ENCODE measurements at places on chromosomes 11 and 22.

DNA sequence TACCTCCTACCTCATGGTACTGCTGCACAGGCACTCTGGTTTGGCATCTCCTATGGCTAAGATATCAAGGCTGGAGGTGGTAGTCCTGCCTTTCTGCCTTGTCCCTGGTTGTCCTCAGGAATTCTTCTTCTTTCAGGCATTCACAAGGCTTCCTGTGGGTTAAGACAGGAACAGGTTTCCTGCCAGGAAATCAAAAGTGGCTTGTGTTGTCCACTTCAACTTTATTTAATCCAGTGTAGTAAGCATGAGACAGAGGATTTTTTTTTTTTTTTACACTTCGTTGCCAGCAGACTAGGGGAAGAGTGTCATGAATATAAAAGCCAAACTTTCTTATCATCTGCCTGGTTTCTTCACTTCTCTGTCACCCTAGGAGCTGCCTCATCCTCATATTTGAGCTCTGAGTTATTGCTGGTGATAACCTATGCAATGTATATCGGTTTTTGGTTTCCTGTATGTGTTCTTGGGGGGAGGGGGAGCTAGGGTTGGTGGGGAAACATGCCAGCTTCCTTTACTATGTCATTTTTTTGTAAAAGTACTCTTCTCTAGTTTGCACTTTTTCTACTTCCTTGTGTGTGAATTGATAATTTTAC lies 50.2 kb downstream of the XKR3 start:
- no peak for DNase-seq

- DNase-seq, result no peak
Observed at GRCh38 chr11:110027627-110028371, 65.4 kb upstream of the ZC3H12C start.

- DNase-seq, result no peak
Observed at GRCh38 chr11:117546431-117547194, 219.0 kb downstream of the CEP164 start.

DNA sequence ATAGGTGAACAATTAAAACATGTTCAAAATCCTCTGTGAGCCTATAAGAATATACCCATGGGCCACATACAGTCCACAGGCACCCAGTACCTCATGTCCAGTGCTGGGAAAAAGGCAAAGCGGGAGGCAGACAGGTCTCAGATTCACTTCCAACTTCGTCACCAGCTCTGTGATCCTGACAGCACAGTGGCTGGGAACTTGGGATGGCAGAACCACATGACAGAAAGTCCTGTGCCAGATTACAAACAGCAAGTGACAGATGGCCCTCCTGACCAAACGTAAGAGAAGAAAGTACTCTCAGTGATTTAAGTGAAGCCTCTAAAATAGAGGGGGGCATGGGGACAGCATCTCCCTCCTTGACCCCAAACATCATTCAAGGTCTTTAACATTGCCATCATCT lies 5.8 kb downstream of the SLC1A2 start:
- no peak for DNase-seq

DNA sequence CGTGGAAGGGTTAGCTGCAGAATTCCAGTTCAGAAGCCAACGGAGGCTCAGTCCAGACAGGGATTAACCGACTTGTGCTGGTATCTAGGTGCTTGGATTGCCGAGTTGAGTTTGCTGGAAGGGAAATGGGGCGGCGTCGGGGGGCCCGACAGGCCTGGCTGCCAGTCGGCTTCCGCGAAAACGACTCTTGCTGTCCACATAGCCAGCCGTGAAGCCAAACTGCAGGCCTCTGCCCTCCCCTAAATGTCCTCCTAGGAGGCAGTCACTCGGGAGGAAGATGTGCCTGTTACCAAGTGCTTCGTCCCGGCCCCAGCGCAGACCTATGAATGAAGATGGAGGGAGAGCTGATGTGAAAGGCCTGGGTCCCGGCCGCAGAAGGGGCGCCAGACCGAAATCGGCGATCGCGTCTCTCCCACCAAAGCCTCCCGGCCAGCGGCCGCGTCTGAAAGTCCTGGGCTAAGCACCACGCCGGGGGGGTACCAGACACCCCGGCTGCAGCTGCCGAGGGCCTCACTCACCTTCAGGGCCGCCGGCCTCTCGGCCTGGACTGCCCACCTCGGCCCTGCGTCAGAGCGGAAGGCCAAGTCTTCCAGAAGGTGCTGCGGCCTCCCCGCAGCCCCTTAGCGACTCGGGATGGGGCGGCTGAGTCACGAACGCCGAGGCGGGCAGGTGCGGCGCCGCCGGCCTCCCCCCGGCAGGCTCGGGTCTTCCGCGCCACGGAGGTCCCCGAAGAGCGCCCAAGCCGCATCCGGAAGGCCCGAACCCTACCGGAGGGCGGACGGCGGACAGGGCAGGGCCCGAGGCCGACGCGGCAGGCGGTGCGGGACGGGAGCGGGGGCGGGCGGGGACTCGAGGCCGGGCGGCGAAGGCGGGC lies 7.5 kb downstream of the DPAGT1 start:
- no peak for DNase-seq

GRCh38 chr11:114076921-114077331 lies 17.4 kb downstream of the ZBTB16 start:
- no peak for DNase-seq

DNA sequence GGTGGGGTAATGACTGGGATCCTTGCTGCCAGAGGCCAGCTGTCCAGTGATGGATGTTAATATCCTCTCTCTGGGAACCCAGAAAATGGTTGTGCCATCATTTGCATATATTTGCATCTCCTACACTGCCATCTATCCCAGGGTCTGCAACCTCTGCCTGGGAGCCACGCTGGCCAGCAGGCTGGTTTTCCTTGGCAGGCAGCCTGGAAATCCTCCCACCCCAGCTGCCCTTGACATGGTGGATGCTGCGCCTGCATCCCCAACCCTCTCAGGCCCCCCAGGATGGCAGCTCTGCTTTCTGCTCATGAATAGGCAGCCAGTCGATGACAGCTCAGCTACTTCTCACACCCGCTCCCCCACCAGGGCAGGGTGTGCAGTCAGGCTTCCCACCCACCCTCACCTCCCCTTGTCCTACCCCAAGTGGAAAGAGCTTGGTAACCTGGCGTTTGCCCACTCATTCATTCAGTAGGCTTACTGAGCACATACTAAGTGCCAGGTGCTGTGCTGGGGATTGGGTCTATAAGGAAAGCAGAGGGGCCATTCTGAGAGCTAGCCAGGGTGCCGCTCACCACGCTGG lies 202.5 kb downstream of the TRIM29 start:
- no peak for DNase-seq

DNA sequence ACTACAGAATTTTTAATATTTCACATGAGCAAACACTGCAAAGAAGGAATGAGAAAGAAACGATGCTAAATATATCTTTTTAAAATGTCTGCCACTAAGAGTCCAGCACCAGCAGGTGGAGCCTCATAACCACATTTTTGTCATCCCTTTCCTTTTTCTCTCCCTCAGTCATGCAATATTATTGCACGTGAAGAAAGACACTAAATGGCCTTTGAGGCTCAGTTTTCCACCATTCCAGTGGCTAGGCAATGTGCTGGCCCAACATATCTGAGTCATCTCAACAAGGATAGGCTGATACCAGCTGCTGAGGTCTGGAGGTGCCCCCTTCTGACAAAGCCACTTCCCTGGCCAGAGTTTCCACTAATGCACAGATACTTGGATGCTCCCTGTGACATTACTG lies 1.8 kb downstream of the ALKBH8 start:
- DNase-seq, result no peak

- DNase-seq, result no peak
Observed at GRCh38 chr11:119673052-119673758, 55.8 kb downstream of the NECTIN1 start.

GRCh38 chr11:30015725-30016412 lies 961 bp downstream of the KCNA4 start:
- no peak for DNase-seq

GRCh38 chr22:25677631-25678030 lies 64.4 kb upstream of the MYO18B start:
- DNase-seq, result no peak

DNA sequence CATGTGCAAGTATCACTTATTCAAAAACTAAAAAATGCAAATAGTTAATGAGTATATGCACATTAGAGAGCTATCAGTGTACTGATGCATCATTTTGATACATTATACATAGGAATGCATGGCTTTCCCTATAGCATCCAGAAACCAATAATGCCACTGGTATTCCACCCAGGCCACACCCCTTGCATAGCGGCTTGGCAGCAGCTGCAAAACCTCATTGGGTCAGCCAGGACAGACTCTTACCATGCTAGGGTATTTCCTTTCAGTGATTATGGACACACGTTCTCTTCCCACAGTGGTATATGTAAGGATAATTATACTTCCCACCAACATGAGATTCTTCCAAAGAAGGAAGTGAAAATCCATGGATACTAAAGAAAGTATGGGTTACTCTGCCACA lies 145.9 kb upstream of the PITPNB start:
- DNase-seq, result no peak

DNA sequence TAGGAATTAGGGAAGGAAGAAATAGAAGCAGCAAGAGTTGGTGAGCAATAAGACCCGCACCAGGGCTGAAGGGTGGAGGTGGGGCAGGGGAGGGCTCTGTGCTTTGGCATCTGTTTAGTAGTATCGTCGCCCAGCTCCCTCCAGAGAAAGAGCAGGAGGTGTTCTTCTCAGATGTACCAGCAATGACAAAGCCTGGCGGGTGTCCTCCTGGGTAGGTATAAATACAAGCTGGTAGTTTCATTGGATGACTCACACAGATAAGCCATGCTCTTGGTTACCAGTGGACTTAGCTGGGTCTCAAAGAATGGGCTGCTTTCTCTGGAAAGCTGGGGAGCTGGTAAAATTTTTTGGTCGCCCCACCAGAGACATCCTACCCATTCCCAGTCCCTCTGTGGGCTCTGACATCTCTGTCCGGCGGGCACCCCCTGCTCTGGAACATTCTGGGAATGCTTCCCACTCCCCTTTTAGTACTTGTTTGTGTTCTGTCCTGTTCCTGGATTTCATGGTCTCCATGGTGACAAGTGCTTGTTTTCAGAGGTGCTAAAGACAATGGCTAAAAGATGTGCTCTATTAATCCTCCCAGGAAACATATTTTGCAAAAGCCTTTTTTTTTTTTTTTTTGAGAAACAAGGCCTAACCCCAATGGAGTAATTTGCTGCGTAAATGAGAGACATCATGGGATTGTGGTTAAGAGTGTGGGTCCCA lies 15.4 kb upstream of the TUBA8 start:
- no peak for DNase-seq

DNA sequence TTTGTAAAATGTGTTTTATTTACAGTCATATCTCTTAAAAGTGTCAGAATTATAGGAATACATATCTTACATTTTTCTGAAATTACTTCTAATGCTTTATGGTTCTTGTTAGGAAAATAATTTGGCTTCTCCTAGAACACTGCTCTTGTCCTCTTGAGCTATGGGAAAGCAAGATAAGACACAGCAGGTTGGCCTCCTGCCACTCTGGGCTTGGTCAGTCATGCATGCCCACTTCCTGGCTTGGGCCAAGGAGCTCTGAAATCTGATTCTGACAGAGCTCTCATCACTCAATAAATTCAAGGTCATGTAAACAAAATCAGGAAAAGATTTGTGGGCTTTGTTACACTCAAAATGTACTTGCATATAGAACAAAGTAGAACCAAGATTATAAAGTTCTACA lies 1036.0 kb downstream of the OPCML start:
- DNase-seq, result no peak

- no peak for DNase-seq
Observed at GRCh38 chr11:118892964-118893363, 9.3 kb downstream of the CXCR5 start.

GRCh38 chr11:132289590-132290256 lies 919.3 kb downstream of the NTM start:
- DNase-seq, result no peak

DNA sequence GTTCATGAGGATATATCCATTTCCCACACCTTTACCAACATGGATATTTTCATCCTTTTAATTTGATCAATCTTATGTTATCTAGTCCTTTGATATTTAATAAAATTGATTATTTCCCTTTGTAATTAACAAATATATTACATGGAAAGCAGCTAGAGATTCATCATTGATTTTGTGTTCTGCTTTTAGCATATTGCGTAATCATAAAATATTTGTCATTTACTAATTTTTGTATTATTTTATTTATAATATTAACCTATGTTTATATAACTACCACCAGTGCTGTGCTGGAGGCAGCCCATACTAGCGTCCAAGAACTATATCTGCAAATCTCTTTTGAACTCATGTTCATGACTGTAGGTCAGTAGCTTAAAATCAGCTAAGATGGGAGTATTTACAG lies 4.7 kb downstream of the OR8U1 start:
- DNase-seq, result no peak

DNA sequence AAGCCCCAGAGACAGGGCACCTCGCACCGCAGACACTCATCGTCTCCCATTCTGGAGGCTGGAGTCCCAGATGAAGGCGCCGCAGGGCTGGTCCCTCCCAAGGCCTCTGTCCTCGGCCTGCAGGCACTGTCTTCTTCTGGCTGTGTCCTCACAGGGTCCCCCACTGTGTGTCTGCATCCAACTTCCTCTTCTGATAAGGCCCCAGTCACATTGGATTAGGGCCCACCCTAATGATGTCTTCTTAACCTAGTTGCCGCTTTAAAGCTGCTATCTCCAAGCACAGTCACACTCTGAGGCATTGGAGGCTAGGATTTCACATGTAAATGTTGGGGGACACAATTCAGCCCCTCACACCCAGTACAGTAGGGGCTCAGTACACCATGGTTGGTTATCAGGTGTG lies 48.9 kb downstream of the DHCR7 start:
- no peak for DNase-seq

GRCh38 chr11:93715797-93716396 lies 25.4 kb downstream of the TAF1D start:
- DNase-seq, result no peak

- no peak for DNase-seq
Observed at GRCh38 chr11:68842427-68843051, 823 bp upstream of the CPT1A start.

- DNase-seq, result no peak
Observed at GRCh38 chr11:20160425-20161229, at the start of gene DBX1. TSS of gene DBX1 (minus strand) at chr11:20160475. CDS start at chr11:20160324, 151 bp downstream.

- no peak for DNase-seq
Observed at GRCh38 chr11:45182902-45183301, 36.5 kb downstream of the PRDM11 start.

DNA sequence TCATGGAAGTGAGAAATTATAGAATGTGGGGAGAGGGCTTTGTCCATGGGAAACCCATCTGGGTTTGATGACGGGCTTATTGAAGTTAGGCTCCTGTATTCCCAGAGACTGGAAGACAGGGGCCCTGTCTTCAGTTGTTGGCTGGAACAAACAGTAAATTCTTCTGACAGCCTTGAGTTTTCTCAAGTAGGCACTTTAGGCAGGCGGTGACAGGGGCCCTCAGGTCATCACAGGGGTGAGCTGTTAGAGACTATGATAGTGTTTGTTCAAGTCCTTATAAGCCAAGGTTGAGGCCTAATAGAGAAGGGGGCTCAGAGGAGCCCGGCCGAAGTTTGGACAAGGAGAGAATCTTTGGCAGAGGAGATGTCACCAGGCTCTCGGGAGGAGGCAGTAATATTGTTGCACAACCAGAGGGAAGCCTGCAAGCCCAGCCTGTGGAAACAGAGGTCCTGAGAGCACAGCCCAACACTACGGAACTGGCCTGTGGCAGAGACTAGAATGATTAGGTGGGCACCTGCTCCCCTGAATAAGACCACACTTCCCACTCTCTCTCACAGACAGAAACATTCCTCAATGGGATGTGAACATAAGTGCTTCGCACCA lies 20.2 kb upstream of the IL17RA start:
- no peak for DNase-seq

GRCh38 chr22:36828815-36829214 lies 12.0 kb upstream of the PVALB start:
- DNase-seq, result no peak
